ENCODE measurements at places on chromosomes 4 and X. TPM values are rescaled to one million over a fixed set of nuclear protein-coding genes. Genes with fewer than 3 reads are reported as not detected.

Gene OGT
- 73.7 TPM for polyA plus RNA-seq

Gene CASK
- polyA plus RNA-seq, result 3.9 TPM

Gene ITGB1BP2
- polyA plus RNA-seq, result 45.9 TPM

GRCh38 chrX:9665113-9665512 is 100.5 kb downstream of the GPR143 start:
- H3K36me3 ChIP-seq, result no peaks in the 10 kb centered on the region
- H3K27me3 ChIP-seq, result peaks cover 4% of the 10 kb centered on the region
- H3K4me1 ChIP-seq, result no peaks in the 10 kb centered on the region
- no peak overlapping the region for H3K27ac ChIP-seq
- DNase-seq, result no peak

DNA sequence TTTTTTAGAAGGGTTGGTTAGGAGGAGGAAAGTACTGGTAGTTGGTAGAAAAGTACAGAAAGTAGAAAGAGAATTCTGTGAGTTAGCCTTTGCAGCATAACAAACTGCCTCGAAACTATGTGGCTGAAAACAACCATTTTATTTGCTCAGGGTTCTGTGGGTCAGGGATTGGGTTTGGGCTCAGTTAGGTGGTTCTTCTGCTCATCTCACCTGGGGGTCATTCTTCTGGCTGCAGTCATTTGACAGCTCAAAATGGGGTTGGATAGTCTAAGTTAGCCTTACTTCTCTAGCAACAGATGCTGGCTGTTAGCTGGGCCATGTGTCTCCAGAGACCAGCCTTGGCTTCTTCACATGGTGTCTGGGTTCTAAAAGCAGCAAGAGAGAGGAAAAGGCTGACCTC is 119.4 kb downstream of the SMIM20 start:
- H3K4me1 ChIP-seq, result peaks cover 16% of the 10 kb centered on the region
- H3K36me3 ChIP-seq, result no peaks in the 10 kb centered on the region
- no peak overlapping the region for H3K27ac ChIP-seq
- no peak for DNase-seq
- no peak overlapping the region for H3K4me3 ChIP-seq

DNA sequence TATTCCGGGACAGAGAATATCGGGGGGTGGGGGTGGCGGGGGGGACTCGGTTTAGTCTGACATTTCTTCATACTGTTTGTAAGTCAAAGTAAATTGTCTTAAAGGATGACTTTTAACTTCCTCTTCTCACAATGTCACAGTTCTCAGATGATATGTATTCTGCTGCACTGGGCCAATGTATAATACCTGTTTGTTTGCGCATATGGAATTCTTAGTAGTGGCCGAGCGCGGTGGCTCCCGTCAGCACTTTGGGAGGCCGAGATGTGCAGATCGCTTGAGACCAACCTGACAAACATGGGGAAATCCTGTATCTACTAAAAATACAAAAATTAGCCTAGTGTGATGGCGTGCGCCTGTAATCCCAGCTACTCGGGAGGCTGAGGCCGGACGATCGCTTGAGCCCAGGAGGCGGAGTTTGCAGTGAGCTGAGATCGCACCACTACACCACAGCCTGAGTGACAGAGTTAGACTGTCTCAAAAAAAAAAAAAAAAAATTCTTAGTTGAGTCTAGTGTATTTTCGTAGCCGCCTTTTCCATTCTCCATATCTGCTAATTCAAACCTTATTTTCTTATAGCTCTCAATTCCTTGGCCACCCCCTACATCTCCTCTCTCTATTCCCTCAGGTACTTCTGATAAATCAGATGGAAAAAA is 851 bp downstream of the POLR2B start:
- no peak for DNase-seq
- peak overlapping the region; percentile 84 for H3K4me3 ChIP-seq
- H3K27me3 ChIP-seq, result no peaks in the 10 kb centered on the region
- H3K4me1 ChIP-seq, result peaks cover 66% of the 10 kb centered on the region

DNA sequence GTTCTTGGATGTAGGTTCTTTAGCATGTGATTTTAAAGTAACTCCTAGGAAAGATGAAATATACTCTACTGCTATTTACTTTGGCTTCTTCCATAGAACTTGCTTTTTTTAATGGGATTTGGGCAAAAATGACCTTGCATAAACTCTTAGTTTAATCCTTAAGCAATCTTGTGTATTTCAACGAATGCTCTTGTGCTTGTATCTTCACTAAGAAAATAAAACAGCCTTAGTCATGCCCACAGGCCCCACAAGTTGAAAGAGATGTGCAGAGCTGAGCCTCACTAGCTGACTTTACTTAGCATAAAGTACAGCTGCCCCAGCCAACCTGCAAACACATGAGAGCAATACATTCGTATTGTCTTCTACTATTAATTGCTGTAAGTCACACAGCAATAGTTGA is 1609.2 kb downstream of the STIM2 start:
- no peak for DNase-seq
- no peak overlapping the region for H3K27ac ChIP-seq
- H3K36me3 ChIP-seq, result no peaks in the 10 kb centered on the region
- H3K4me1 ChIP-seq, result no peaks in the 10 kb centered on the region
- H3K4me3 ChIP-seq, result no peak overlapping the region

DNA sequence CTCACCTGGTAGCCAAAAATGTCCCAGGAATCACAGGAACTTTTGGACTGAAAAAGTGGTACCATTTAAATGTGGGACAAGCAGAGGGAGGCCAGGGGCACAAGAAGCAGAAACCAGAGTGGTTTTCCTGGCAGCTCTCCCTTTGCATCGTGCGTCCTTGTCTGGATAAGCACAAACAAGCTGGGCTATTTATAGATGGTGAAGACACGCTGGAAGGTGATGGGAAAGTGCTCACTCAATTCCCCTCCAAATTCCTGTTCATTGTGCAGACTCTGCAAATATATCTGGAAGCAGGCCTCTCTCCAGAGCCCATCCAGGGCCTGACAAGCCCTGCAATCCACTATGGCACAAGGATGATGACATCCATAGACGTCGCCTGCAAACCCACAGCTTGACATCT is 63.6 kb upstream of the MAP3K15 start:
- no peaks in the 10 kb centered on the region for H3K27me3 ChIP-seq
- no peaks in the 10 kb centered on the region for H3K4me1 ChIP-seq
- peak overlapping the region; percentile 73 for H3K27ac ChIP-seq
- H3K4me3 ChIP-seq, result no peak overlapping the region

DNA sequence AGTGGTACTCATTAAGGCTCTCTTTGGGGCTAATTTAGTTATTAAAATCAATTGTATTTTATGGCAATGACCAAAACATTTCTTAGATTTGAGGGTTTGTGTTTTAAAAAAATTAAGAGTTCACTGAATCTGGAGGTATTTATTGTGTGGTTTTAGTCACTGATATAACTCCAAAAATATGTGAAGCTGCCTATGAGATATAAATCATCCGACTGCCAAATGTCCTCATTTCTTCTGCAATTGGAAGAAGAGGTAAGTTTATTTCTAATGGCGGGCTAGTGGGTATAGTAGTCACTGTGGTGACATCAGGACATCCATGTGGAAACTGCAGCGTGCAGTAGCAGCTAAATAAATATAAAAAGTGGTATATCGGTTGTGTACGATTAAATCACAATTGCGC is 205.5 kb downstream of the MID1 start:
- DNase-seq, result no peak
- no peaks in the 10 kb centered on the region for H3K36me3 ChIP-seq
- no peak overlapping the region for H3K27ac ChIP-seq

GRCh38 chr4:2036327-2036726 is 22.8 kb upstream of the NAT8L start:
- H3K36me3 ChIP-seq, result no peaks in the 10 kb centered on the region
- H3K4me3 ChIP-seq, result no peak overlapping the region
- peaks cover 12% of the 10 kb centered on the region for H3K4me1 ChIP-seq
- peaks cover 44% of the 10 kb centered on the region for H3K27me3 ChIP-seq

GRCh38 chr4:48538358-48538757 is 48.3 kb downstream of the ZAR1 start:
- H3K27ac ChIP-seq, result no peak overlapping the region
- DNase-seq, result no peak
- no peak overlapping the region for H3K4me3 ChIP-seq
- H3K36me3 ChIP-seq, result no peaks in the 10 kb centered on the region
- peaks cover 7% of the 10 kb centered on the region for H3K4me1 ChIP-seq

- H3K4me3 ChIP-seq, result no peak overlapping the region
- H3K27me3 ChIP-seq, result no peaks in the 10 kb centered on the region
- H3K36me3 ChIP-seq, result no peaks in the 10 kb centered on the region
- no peak for DNase-seq
- no peak overlapping the region for H3K27ac ChIP-seq
Measured at GRCh38 chrX:115895678-115896329, 274.7 kb upstream of the AGTR2 start.

DNA sequence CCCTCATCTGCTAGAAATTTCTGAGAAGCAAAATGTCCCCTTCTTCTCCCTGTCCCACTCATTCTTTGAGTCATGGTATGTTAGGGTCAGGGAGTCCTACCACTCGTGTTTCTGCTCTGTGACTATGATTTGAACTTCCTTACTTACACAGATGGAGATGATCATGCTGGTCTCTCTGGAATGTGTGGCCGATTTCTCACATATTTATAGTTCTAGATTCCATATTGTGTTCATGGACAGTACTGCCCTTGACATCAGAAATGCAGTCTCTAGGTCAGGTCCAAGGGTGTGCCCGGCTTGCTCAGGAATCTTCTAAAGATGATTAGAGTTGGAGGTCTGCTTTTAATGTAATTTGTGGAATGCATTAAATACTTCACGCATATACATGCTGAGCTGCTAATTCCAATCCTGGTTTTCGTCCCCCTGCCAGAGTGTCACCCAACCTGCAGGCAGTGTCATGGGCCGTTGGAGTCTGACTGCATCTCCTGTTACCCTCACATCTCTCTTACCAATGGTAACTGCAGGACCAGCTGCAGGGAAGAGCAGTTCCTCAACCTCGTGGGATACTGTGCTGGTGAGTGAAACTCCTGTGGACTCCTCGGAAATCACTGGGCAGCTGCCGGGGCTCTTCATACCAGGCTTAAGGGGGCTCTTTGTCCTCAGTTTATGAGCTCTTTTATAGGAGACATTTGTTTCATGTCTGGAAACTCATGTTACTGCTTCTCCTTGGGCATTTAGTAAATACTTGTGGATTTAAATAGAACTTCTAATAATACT is 214.1 kb upstream of the ANXA3 start:
- no peak overlapping the region for H3K27ac ChIP-seq
- H3K4me3 ChIP-seq, result no peak overlapping the region
- no peaks in the 10 kb centered on the region for H3K27me3 ChIP-seq
- no peaks in the 10 kb centered on the region for H3K36me3 ChIP-seq
- peaks cover 7% of the 10 kb centered on the region for H3K4me1 ChIP-seq
